D341Med (cell line): ENCODE measurements at places on chromosomes 2 and 18.

GRCh38 chr2:177289824-177290628 lies 25.5 kb upstream of the NFE2L2 start:
- DNase-seq, result no peak

GRCh38 chr2:180733330-180733729 lies 247.1 kb upstream of the UBE2E3 start:
- DNase-seq, result no peak

GRCh38 chr2:121002597-121002996 lies 266.9 kb downstream of the GLI2 start:
- no peak for DNase-seq

DNA sequence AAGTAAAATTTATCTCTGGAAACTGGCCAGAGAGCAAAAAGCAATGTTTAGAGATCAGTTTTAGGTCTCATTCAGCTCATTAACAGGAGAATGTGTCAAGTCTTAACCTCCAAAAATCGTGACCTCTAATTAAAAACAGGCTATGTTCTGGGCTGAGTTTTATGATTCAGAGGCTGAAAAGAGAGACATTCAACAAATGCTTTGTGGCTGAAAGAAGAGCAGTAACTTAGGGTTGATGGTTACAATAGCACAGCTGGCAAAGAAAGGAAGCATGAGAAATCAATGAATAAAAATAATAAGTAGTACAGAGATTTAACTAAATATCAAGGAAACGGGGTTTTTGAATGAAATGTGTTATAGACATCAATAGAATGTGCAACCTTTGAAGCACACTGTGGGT lies 13.1 kb downstream of the TGIF1 start:
- DNase-seq, result no peak

DNA sequence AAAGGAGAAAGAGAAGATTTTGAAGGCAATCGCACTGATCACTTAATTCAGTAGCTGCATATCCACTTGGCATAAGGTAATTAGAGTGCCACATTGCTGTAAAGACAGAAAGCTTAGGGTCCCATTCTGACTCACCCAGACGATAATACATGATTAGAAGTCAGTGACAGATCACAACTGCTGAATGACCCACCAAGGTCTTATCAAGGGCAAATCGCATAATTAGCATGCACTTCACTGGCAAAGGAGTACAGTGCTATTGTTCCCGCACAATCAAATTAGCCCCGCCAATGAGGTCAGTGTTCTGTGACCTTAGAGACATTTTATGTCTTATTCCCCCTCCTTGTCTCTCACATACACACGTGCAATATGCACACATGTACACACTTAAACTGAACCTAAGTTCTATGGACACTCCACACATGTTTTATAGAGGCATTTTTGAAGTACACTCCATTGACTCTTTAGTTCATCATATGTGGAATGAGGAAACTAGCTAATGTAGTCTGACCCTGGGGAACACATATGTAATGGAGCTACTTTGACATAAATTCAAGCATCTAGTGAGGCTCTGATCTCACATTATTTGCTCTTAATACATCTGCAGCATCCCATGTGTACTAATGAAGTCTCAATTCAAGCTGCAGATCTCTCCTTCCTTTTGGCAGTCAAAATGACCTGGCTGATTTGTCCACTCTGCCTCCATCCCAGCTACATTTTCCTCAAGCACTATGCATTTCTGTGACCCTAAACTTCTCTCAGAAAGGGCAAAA lies 673.8 kb upstream of the FANCL start:
- DNase-seq, result no peak

- DNase-seq, result no peak
Measured at GRCh38 chr18:12592597-12593127, 65.2 kb downstream of the SPIRE1 start.
